ENCODE measurements at places on chromosomes 1 and 21.

DNA sequence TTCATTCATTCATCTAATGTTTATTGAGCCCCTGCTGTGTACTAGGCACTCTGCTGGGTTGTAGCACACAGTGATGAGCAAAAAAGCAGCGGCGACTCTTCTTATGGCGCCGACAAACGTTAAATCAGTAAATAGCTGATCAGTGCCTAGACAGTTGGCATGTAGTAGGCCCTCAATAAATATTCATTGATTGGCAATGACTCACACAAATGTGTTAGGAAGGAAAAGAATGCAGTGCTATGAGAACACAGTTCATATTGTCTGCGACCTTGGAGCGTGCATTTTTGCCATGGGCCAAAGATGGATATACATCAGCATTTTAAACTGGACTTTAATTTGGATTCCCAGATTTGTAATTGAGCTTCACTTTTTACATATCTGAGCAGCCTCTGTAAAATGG, 52.0 kb downstream of the PRDM2 start:
- no peak for DNase-seq

GRCh38 chr21:20511216-20511880, 486.9 kb upstream of the NCAM2 start:
- DNase-seq, result no peak

DNA sequence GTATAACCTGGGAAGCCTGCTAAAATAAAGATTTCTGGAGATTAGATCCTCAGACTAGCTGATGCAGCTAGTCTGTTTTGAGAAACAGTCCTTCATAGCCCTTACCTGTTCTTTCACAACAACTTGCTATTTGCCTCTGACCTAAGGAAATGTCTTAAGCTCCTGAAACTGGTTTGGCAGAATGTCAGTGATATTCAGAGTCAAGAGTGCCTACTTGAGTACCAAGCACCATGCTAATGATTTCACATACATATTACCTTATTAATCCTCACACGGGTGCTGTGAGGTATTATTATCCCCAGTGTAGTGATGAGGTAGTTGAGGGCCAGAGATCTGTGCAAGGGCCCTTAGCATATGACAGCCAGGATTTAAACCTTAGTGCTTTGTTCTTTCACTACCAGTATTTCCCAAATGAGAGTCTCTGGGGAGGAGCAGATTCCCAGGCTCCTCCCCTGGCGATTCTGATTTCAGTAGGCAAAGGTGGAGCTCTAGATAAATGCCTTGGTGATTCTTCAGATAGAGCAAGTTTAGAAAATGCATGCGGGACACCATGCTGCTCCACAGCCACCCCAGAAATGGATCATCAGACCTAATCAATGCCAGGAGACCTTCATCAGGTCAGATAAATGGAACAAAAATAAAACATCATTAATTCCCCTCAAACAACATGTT, 47.4 kb upstream of the WNT2B start:
- DNase-seq, result no peak

DNA sequence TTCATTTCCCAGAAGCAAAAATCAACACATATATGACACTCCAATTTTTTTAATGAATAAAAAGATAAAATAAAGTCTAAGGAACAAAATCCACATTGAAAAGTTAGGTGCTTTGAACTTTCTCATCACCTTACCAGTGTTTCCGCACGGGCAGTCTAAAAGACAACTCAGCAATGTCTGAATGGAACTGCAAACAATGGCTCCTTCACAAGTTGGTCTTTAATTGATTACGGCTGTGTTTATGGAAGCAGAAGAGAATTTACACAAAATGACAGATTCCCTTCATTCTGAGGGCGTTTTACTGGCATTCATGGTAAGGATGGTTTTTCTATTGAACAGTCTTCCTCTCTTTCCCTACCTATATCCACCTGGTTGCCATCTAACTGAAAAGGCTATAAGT, 65.0 kb upstream of the RNPC3 start:
- DNase-seq, result no peak

- DNase-seq, result no peak
Observed at GRCh38 chr1:235105051-235106043, 23.3 kb downstream of the TOMM20 start.

DNA sequence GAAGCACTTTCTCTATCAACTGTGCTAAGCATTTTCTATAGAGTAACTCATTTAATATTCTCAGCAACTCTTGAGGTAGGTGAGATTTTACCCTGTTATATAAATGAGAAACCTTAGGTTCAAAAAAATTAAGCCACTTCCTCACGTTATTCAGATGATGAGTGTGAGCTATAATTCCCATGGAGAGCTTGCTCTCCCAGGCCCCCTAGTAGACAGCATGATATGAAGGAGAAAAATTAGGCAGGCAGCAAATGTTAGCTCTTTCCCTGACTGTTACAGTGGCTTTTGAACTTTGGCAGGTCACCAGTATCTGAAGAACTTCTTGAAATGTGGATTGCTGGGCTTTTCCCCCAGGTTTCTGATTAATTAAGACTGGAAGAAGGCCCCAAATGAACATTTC, 753.1 kb downstream of the NCAM2 start:
- DNase-seq, result no peak

GRCh38 chr1:8590721-8591351, 226.6 kb downstream of the RERE start:
- DNase-seq, result no peak

DNA sequence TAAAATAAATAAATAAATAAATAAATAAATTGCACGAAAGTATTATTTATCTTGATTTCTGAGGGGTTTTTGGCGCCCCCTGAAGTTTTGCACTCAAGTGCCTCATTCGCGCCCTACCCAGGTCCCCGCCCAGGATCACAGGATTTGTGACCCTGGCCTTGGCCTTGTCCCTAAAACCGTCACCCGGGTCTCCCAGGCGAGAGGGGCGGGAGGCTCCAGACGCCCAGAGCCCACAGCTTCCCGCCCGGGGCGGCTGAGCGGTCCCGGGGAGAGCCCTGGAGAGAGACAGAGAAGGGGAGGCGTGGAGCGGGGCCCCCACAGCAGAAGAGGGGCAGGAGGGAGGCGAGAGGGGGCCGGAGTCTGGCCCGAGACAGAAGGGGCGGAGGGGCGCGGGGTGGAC, 91.8 kb upstream of the CASZ1 start:
- DNase-seq, result no peak

Measured in AG04449 (cell line).